ENCODE measurements at places on chromosomes 11 and 22.

GRCh38 chr11:32472226-32472625, 36.9 kb upstream of the WT1 start:
- no peaks in the 10 kb centered on the region for H3K27me3 ChIP-seq
- no peaks in the 10 kb centered on the region for H3K36me3 ChIP-seq
- no peak overlapping the region for H3K4me3 ChIP-seq
- H3K4me1 ChIP-seq = no peaks in the 10 kb centered on the region

DNA sequence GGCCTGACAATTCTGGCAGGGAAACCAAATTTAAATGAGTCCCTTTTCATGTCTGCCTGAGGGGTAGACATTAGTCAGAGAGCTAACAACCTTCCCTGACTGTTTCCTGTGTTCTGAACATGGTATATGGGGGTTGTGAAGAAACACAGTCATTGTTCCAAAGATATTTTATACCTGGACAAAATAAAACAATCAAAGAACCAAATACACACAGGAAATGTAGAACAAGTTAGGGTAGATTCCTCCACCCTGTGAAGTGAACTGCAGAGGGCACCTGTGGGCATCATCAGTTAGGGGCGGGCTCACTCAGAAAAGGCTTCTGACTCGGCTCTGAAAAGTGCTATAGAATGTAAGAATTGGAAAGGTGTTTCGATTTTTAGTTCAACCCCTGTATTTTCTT, 231.9 kb upstream of the CADM1 start:
- H3K36me3 ChIP-seq = no peaks in the 10 kb centered on the region
- H3K27ac ChIP-seq = no peak overlapping the region
- H3K4me3 ChIP-seq = no peak overlapping the region
- DNase-seq = no peak
- H3K27me3 ChIP-seq = no peaks in the 10 kb centered on the region

GRCh38 chr11:75563978-75564552, 2.0 kb downstream of the SERPINH1 start:
- no peaks in the 10 kb centered on the region for H3K4me1 ChIP-seq
- peak overlapping the region; percentile 99 for H3K27ac ChIP-seq
- DNase-seq = no peak
- H3K27me3 ChIP-seq = no peaks in the 10 kb centered on the region

DNA sequence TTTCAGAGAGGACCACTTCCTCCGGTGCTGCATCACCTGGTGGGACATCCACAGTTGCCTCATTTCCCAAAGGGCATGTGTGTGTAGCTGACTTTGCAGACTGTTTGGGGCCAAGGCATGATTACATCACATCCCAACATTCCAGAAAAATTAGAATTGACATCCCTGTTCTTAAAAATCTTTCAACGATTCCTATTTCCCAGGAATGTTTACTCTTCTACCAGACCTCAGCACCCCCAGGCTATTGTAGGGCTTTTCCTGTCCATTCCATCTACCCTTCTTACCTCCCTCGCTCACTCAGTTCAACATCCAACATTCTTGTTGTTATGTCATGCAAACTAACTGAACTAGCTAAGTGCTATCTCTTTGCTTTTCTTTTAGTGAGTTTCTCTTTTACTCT, 37.3 kb downstream of the PIWIL4 start:
- H3K27me3 ChIP-seq = no peaks in the 10 kb centered on the region
- peaks cover 7% of the 10 kb centered on the region for H3K36me3 ChIP-seq

DNA sequence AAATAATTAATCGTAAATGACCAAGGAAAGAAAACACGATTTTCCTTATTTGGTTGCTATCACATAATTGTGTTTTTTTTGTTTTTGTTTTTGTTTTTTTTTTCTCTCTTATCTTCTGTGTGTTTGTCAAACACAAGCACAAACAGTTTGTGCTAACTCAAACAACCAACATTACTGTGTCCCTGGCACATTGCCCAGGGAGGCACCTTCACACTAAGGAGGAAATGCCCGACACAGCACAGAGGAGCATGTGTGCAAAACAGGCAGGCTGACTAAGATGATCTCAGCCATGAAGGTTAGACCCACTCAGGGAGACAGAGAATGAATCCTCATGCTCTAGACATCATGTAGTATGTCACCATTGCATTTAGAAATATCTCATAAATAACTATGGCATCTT, 130.1 kb downstream of the SOX6 start:
- H3K4me3 ChIP-seq = no peak overlapping the region
- H3K4me1 ChIP-seq = no peaks in the 10 kb centered on the region
- H3K27me3 ChIP-seq = no peaks in the 10 kb centered on the region
- no peak for DNase-seq
- no peaks in the 10 kb centered on the region for H3K36me3 ChIP-seq
- no peak overlapping the region for H3K27ac ChIP-seq

- no peaks in the 10 kb centered on the region for H3K4me1 ChIP-seq
- peak; percentile 51 for DNase-seq
- H3K4me3 ChIP-seq = no peak overlapping the region
- H3K27ac ChIP-seq = no peak overlapping the region
- no peaks in the 10 kb centered on the region for H3K36me3 ChIP-seq
Observed at GRCh38 chr11:18731949-18732821, 6.2 kb upstream of the IGSF22 start.
